ENCODE measurements at places on chromosomes 4 and X.

DNA sequence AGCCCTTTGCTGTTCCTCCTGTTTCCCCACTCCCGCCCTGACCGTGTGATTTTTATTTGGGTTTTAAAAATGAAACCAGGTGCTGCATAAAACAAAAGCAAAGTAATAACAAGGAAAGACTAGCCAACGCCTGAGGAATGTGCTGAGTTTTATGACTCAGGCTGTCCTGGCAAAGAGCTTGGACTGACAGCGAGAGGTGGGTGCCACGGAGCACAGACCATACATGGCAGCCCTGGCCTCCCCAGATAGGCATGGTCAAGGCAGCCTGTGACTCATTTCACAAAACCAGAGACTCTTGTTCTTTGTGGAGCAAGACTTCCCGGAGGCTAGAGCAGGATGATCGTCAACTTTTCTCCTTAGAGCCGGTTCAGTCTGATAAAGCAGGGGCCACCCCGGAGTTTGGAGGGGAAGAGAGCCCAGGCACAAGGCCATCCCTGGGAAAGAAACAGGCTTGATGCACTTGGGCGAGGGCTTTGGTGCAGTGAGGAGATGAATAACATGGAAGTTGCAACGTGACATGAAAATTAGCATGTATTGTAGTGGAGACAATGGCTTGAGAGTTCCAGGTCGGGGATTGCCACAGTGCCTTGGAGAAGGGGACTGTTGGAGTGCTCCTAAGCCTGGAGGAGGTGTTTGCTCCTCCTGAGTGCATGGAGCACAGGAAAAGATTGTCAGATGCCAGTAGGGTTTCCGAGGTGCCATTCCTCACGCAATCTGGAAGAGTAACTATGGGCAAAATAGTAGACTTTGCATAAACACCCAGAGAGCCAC is 54.8 kb downstream of the C4orf51 start:
- peak; percentile 99 for DNase-seq

- no peak for DNase-seq
Observed at GRCh38 chr4:86970447-86971354, 35.9 kb downstream of the AFF1 start.

- DNase-seq = no peak
Observed at GRCh38 chr4:53355930-53356521, 9.8 kb downstream of the SCFD2 start.

DNA sequence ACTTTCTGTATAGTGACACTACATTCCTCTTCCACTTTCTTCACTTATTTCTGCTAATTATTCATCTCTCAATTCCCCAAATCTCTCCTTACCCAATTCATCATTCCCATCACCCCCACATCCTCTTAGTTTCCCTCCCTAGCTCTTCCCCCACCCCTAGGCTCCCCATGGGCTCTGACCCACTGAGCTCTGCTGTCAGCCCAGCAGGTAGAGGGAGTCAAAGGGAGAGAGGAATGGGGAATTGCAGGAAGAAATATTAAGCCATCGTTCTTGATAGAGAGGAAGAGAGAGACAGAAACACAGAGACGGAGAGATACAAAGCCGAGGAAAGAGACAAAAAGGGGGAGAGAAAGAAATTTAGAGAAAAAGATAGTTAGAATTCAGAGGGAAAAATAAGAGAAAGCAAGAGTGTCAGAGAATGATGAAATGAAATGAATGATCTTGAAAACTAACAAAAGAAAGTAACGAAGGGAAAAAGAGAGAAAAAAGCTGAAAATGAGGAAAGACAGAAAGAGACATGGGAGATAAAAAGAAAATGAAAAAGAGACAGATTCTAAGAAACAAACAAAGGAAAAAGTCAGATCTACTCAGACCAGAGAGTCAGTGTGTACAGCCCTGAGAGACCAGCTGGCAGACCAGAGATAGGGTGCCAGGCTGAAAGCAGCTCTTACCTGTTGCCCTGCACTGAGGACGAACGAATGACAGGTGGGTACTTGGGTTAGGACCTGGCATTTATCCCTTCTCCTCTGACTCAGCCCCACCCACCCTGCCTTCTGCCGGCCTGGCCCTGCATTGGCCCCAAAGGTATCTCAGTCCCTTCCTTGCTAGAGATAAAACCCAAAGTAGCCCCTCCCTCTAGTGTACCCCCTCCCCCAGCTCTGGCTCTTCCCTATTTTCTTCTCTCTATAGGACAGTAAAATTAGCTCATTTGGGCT is at the start of gene ALAS2:
Gene ALAS2 (minus strand): TSS at position 707 of the 935 bp plus-strand sequence. CDS start 4,977 bp downstream, outside the sequence.
- no peak for DNase-seq

- DNase-seq = no peak
Observed at GRCh38 chr4:23105759-23106370, 413.1 kb downstream of the GBA3 start.

- DNase-seq = no peak
Observed at GRCh38 chr4:25081866-25082471, 51.2 kb upstream of the LGI2 start.

GRCh38 chr4:170425521-170426143 is 335.9 kb upstream of the AADAT start:
- no peak for DNase-seq

- DNase-seq = no peak
Observed at GRCh38 chr4:4592414-4592813, 50.6 kb upstream of the STX18 start.

- DNase-seq = no peak
Observed at GRCh38 chrX:131063613-131064012, 5.5 kb downstream of the ARHGAP36 start.

- DNase-seq = no peak
Observed at GRCh38 chrX:136468391-136469103, 19.2 kb upstream of the BRS3 start.

- DNase-seq = no peak
Observed at GRCh38 chr4:34566091-34566490, 1678.2 kb downstream of the ARAP2 start.

DNA sequence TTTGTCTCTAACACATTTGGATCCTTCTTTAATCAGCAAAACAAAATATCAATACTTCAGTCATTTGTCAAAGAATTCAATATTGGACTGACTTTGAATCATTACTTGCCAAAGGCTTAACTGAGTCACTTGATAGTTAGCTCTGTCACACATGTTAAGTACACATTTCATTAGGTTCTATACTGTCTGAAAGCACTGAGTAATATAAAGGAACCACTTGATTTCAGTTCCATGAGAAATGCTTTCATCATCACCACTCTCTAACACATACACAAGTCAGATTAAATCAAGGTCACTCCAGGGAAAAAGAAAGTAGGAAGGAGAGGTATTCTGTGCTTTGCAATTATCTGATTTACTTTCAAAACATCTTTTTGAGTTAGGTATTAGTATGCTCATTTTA is 1233.1 kb downstream of the C4orf33 start:
- DNase-seq = peak; percentile 3

GRCh38 chr4:38665551-38666411 is 1.8 kb downstream of the KLF3 start:
- no peak for DNase-seq

- no peak for DNase-seq
Observed at GRCh38 chr4:146510942-146511341, 10.8 kb downstream of the SLC10A7 start.

GRCh38 chr4:124060261-124060918 is 652.1 kb downstream of the ANKRD50 start:
- peak; percentile 65 for DNase-seq

DNA sequence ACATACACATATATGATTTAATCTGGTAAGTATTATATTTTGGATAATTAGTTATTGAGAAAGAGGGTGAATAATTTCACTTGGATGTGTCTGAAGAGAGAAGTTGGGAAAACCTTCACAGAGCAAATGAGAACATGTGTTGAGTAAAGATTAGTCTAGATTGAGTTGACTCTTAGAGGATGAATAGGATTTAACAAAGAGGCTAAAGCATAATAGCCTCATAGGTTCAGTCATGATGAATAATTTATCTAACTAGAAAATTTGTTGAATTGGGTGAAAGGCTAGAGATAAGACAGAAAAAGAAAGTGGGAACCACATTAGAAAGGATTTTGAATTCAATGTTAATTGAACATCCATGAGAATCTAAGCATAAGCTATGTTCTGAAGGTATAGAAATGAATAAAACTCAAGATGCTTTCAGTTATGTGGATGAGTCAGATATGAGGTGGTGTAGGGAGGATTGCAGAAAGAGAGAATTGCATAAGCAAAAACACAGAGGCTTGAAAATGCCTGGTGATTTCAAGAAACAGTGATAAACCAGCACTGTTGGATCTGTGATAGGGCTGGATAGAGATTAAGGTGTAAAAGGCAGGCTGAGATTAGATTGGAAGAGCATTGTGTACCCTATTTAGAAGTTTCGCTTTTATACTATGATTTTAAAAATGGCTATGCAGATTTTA is 207.6 kb upstream of the NR3C2 start:
- peak; percentile 34 for DNase-seq

- DNase-seq = no peak
Observed at GRCh38 chr4:146098397-146098796, 77.1 kb upstream of the LSM6 start.

GRCh38 chr4:67052814-67053675 is 492.3 kb downstream of the CENPC start:
- DNase-seq = no peak

DNA sequence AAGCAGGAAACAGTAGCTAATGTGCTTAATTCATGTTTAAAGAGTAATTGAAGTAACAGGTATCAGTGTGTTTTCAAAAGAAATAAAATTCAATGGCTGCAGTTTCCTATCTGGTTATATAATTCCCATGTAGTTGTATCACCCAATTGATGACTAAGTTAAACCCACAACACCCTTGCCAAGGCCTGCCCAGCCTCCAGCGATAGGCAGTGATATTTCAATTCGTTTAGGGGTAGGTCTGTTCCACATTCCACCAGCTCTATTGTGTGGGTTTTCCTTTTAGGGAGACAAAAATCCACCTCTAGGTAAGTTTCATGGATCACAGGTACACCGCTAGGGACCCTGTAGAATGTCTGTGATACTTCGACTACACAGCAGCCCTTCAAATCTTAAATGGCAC is 24.7 kb upstream of the MXRA5 start:
- no peak for DNase-seq

DNA sequence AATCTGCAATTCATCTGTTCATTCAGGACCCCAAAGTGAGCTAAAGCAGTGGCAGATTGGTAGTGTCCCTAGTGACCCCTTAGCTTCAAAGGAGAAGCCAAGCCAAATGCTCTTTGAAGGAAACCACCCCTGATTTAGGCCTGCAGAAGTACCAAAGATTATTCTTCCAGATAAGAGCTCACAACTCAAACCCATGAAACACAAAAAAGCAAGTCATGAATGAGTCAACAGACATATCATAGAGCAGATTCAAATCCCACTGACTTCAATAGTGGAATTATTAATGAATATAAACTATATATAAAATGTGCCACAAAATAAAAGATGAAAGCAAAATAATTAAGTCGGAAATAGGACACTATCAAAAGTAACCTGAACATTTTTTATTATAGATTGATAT is 197.6 kb downstream of the SCFD2 start:
- DNase-seq = no peak

- no peak for DNase-seq
Observed at GRCh38 chr4:159777689-159778088, 674.8 kb downstream of the RAPGEF2 start.

DNA sequence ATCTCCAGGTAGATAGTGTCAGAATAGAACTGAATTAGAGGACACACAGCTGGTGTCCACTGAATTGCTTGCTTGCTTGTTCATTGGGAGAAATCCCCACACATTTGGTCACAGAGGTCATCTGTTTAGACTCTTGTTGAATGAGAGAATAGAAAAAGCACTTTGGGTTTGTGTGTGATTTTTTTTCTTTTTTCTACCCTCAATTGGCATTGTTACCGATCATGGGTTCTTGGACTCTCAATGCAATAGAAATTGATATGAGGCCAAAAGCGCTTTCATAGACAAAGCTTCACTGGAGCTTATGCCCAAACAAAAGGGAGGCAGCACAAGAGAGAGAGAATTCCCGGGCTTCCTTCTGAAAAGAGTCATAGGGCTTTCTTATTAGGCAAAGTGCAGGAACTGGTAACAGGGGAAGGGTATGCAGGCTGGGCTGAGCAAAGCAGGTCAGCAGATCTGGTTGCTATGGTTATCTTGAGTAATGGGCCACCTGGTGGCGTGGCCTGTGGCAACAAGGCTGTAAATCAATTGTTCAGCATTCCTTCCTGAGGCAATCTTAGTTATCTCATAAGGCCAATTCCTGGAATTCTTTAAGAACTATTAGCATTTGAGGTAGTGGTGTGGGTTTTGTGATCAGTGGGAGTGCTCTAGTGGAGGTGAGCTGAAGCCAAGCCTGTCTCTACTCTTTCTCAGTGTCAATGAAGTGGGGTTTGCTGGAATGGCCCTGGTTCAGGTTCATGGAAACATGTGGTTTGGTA is 5.3 kb upstream of the GPR82 start:
- DNase-seq = peak; percentile 14

- no peak for DNase-seq
Observed at GRCh38 chr4:159725571-159725970, 622.7 kb downstream of the RAPGEF2 start.

GRCh38 chr4:40325406-40326019 is 9.6 kb upstream of the CHRNA9 start:
- DNase-seq = peak; percentile 73

DNA sequence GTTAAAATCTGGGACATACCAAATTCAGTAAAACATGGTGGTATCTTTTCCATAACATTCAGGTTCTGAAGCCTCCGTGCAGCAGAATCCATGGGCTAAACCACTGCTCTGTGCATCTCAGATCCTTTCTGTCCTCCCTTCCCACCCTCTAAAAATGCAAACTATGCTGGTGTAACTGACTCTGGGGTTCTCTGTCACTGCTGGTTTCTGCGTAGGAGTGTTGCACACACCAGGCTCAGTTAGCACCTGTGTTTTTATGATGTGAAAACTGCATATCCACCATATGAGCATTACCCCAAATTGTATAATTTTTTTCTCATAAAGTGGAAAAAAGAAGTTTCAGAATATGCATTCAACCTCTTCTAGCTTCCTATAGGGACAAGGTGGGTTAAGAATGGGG is 22.4 kb upstream of the IL21 start:
- no peak for DNase-seq

- DNase-seq = no peak
Observed at GRCh38 chr4:143431526-143432257, 81.8 kb upstream of the SMARCA5 start.

DNA sequence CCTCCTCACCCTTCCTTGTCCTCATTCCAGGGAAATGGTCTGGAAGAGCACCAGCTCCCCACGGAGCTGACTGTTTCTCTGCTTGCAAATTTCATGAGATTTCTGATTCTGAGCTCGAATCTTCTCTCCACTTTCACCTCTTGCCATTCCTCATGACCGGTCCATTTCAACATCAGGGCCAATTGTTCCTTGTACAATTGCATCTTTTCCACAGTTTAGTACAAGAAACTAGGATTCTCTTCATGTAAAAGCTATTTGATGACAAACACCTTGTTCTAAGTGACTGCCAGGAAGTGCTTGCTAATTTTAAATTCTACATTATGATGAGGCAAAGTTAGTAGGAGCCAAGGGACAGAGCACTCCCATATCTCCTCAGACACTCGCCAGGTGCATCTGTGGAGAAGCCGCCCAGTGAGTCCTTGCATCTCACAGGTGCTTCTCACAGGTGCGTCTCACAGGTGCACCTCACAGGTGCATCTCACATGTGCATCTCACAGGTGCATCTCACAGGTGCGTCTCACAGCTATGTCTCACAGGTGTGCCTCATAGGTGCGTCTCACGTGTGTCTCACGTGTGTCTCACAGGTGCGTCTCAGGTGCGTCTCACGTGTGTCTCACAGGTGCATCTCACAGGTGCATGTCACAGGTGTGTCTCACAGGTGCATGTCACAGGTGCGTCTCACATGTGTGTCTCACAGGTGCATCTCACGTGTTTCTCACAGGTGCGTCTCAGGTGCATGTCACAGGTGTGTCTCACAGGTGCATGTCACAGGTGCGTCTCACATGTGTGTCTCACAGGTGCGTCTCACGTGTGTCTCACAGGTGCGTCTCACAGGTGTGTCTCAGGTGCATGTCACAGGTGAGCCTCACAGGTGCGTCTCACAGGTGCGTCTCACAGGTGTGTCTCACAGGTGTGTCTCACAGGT is 3.0 kb upstream of the PDE6B start:
- DNase-seq = no peak

Measured in fibroblast of upper back skin (primary cell).